ENCODE measurements at places on chromosomes 7 and 10.

GRCh38 chr10:88150339-88150738 is 286.9 kb downstream of the PTEN start:
- no peak for DNase-seq

DNA sequence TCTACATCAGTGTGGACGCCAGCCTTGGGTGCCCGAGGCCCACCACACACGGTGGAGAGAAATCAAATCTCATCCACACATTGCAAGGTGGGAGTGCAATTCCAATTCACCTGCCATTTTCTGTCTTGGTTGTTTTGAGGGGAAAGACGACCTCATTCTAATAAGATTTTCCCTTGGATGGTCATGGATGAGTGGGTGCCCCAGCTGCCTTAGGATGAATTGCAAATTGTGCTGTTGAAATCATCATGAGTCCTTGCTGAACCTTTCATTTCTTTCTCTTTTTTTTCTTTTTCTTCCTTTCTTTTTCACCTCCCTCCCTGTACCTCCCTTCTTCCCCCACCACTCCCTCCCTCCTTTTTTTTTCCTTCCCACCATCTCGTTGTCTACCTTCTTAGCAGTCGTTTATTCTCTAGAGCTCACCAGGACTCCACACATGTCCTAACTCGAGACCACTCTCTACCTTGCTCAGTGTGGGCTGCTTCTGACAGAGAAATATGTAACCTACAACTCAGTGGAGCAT is 266.9 kb upstream of the NFE2L3 start:
- no peak for DNase-seq

DNA sequence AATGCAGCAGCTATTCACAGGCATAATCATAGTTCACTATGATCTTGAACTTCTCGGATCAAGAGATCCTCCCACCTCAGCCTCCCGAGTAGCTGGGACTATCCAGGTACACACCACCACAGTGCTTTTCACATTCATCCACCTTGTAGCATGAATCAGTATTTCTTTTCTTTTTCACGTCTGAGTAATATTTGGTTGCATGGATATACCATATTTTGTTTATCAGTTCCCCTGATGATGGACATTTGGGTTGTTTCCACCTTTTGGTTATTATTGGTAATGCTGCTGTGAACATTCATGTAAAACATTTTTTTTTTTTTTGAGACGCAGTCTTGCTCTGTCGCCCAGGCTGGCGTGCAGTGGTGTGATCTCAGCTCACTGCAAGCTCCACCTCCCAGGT is 3.6 kb upstream of the TBC1D12 start:
- no peak for DNase-seq

DNA sequence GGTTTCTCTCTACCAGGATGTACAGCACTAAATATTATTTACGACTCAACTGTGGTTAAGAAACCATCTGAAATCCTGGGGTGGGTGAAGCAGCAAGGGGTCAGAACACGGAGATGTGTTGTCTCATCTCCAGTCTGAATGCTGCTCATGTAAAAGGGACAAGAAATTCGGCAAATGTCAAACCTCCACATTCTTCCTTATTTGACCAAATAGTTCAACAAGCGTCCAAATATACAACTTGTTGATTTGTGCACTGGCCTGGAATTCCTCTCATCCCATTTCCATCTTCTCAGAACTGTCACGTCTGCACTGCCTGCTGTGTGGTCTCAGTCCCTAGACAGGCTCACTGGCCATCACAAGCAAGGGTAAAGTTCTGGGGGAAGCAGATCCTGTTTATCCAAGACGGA is 520.0 kb downstream of the PARD3 start:
- DNase-seq = no peak

DNA sequence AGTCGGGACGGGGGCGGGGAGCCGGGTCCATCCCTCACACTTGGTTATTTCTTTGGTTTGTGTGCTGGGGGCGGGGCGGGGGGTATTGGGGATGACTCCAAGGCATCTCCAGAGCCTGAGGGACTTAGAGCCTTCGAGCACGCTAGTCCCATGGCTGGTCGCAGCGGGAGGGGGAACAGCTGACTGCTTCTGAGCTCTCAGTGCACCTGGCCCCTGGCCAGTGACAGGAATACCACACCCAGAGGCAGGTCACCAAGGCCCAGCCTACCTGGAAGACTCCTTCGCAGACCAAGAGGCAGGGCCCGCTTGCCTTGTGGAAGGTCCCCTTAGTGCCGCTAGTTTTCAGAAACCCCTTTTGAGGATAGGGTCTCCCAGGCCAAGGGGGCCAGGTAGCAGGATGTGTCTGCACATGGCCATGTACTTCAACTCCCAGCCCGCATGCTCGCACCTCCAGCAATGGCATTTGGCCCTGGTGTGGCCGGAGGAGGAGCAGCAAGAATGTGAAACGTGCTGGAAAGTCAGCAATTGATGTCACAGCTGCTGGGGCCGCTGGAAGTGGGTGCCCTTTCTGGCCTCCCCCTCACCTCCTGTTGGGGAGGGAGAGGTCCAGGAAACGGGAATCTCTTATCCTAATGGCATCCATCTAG is 40.3 kb downstream of the AGAP3 start:
- DNase-seq = no peak

DNA sequence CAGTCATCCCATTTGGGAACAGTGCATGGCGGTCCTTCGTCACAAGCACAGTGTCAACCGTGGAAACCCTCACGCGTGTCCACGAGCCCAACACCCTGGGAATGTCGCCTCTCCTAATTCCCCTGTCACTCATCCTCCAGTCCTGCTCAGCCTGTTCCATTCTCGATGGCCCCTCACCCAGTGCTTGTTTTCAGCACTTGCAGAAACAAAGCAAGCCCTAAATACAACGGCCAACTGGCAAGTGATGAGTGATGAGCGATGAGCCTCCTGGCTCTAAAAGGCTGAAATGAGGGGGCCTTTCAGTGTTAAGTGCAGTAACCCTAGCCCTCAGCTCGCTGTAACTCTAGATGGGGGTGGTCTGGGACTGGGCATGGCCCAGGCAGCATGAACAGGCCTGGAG is 22.6 kb downstream of the NKX2-3 start:
- no peak for DNase-seq

DNA sequence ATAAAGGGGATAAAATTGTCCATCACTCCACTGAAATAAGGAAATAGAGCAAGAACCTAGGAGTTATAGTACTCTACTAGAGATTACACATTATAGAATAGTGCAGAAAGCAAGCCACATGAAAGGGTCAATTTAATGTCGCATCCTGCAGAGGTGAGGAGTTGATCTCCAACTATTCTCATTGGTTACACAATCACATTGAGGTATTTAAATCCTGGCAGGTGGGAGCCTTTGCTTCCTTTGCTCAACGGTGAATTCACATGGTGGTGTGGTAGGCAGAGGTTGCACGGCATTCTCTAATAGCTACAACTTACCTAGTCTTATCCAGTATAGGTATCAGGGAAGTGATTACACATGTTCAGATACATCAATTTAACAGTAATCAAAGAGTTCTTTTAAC is 198.4 kb upstream of the TCF7L2 start:
- DNase-seq = no peak

DNA sequence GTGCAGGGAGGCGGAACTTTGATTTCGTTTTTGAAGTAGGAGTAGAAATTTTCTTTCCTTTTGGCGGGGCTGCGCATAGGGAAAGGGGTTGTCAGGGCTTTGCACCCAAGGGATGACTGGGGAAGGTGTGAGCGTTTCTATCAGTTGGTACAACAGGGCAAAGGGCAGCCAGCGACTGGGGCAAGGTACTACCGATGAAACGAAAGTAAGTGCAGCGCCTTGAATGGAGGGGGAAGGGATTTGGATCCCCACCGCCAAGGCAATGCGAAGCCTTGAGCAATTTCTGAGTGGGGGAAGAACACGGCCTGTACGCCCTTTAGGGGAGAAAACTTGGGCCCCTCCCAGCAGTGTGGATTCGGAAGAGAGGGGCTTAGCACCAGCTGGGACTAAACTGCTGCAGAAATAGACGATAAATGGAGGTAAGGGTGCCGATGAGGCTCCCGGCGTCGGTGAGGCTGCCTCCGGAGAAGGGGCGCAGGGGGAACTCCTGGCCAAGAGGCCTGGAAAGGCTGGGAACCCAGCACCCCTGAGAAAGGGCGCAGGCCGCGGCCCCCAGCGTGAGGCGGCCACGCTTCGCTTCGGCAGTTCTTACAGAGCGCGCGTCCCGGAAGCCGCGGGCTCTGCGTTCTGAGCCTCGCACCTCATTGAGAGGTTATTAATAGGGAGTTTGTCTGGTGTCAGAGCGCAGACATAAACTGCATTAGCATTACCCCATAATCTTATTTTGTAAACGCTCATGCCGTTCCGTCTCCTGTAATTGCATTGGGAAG is 10.0 kb upstream of the TLX1 start:
- DNase-seq = no peak

GRCh38 chr7:116583653-116584052 is 58.8 kb downstream of the CAV1 start:
- DNase-seq = no peak

DNA sequence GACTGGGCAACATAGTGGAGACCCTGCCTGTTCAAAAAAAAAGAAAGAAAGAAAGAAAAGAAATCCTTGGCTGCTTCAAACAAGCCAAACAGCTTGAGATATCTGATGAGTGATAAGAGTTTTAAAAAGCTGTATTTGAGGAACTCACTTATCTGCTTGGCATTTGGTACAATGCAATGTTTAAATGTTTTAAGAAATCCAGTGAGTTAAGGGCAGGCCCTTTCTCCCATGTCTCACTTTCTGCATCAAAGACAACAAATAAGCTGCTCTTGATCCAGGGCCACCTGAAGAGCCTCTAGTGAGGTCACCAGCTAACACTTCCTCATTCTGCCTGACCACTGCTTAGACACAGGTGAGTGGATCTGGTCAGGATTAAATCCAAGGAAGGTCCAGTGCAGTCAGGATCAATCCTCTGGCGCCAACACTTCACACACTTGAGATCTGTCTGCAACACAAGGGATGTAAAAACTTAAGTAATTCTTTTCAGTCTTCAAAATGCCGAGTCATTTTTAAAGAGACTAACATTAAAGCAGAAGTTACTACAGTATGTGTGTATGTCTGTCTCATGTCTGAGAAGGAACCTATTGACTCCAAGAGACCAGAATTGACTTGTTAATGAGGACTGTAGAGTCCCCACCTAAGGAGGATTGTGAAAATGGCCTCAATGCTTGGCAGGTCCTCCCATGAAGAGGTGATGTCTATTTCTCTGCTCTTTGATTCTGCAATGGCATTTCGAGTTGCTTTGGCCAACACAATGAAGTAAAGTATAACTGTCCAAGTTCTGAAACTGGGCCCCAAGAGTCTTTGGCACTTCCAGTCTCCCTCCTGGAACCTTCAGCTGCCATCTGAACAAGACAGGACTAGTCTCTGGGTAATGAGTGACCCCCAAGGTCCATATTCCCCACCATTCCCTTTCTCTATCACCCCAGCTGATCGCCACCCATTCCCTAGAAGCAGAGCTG is 43.1 kb downstream of the CREB3L2 start:
- DNase-seq = no peak

GRCh38 chr7:105429746-105430612 is 41.3 kb upstream of the SRPK2 start:
- peak; percentile 19 for DNase-seq

DNA sequence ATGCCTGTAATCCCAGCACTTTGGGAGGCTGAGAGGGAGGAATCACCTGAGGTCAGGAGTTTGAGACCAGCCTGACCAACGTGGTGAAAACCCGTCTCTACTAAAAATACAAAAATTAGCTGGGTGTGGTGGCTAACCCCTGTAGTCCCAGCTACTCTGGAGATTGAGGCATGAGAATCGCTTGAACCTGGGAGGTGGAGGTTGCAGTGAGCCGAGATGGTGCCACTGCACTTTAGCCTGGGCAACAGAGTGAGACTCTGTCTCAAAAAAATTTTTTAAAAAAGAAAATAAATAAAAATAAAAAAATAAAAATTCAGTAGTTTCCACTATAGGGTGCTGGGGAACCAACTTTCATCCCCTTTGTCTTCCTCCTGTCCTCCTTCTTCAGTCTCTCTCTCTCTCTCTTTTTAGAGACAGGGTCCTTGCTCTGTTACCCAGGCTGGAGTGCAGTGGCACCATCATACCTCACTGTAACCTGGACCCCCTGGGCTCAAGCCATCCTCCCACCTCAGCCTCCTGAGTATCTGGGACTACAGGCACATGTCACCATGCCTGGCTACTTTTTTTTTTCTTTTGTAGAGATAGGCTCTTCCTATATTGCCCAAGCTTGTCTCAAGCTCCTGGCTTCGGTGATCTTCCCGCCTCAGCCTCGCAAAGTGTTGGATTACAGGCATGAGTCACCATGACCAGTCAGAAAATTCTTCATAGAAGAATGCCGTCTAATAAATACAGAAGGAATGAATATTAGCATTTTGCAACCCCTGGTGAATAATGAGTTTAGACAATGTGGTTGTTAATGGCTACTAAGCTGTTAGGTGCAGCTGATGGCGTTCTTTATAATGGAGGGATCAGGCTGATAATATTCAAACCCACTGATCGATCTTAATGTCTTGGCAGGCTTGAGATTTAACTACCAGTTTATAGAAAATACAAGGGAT is 20.6 kb downstream of the RBM20 start:
- DNase-seq = no peak

- no peak for DNase-seq
Observed at GRCh38 chr7:127751062-127751461, 99.1 kb downstream of the SND1 start.

GRCh38 chr10:126422567-126422966 is 34.3 kb upstream of the ADAM12 start:
- no peak for DNase-seq

- no peak for DNase-seq
Observed at GRCh38 chr7:26183545-26184280, 16.8 kb downstream of the HNRNPA2B1 start.

- DNase-seq = no peak
Observed at GRCh38 chr10:95531994-95532399, 29.2 kb downstream of the SORBS1 start.

GRCh38 chr10:17181751-17182150 is 19.7 kb downstream of the TRDMT1 start:
- no peak for DNase-seq

- DNase-seq = no peak
Observed at GRCh38 chr7:81768951-81769778, 682 bp downstream of the HGF start.

DNA sequence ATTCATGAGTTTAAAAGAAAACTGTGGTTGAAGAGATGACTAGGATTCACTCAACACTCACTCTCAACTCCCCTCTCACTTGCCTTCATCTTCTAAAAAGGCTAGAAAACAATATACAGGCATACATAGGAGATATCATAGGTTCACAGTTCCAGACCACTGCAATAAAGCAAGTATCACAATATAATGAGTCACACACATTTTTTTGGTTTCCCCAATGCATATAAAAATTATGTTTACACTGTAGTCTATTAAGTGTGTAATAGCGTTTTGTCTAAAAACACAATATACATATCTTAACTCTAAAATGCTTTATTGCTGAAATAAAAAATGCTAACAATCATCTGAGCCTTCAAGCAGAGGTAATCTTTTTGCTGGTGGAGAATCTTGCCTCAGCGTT is 104.9 kb upstream of the PDE1C start:
- no peak for DNase-seq

Data from NCI-H1417 treated with DMSO at 0.1 percent for 48 hours (cell line).